ENCODE measurements at places on chromosomes 1 and 21. TPM values are rescaled to one million over a fixed set of nuclear protein-coding genes. Genes with fewer than 3 reads are reported as not detected.

DNA sequence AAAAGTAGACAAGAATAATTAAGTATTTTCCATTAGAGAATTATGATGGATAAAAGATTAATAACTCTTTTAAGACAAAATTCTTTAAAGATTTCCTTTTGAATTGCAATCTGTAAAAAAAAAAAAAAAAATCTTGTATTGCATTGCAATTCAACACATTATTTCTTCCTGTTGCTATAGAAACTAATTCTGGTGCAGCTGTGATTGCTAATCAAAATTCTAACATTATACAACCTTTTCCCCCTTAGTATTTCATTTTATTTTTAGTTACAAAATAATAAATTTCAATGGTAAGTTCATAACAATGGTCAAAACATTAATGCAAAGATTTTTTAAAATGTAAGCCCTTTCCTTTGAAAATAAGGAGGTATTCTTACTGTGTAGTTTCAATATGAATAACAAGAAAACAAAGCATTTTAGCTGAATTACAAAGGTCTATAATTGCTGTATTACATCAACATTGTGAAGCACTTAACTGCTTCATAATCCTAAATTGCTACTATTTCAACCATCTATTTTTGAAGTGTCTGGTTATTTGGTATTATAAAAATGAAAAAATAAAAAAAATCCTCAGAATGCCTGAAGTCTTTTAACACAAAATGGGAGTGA, 135.0 kb downstream of the SYT14 start:
- no peaks in the 10 kb centered on the region for H3K36me3 ChIP-seq
- no peak for DNase-seq
- no peaks in the 10 kb centered on the region for H3K4me1 ChIP-seq
- no peak overlapping the region for H3K27ac ChIP-seq
- H3K4me3 ChIP-seq = no peak overlapping the region

NIT1 gene
- 35.6 TPM for total RNA-seq

GRCh38 chr1:61042466-61043009, 39.8 kb upstream of the NFIA start:
- peaks cover 5% of the 10 kb centered on the region for H3K4me1 ChIP-seq
- no peak overlapping the region for H3K27ac ChIP-seq
- H3K4me3 ChIP-seq = no peak overlapping the region
- no peak for DNase-seq
- no peaks in the 10 kb centered on the region for H3K36me3 ChIP-seq
- H3K27me3 ChIP-seq = peaks cover 4% of the 10 kb centered on the region

POGK gene
- 34.7 TPM for total RNA-seq

DNA sequence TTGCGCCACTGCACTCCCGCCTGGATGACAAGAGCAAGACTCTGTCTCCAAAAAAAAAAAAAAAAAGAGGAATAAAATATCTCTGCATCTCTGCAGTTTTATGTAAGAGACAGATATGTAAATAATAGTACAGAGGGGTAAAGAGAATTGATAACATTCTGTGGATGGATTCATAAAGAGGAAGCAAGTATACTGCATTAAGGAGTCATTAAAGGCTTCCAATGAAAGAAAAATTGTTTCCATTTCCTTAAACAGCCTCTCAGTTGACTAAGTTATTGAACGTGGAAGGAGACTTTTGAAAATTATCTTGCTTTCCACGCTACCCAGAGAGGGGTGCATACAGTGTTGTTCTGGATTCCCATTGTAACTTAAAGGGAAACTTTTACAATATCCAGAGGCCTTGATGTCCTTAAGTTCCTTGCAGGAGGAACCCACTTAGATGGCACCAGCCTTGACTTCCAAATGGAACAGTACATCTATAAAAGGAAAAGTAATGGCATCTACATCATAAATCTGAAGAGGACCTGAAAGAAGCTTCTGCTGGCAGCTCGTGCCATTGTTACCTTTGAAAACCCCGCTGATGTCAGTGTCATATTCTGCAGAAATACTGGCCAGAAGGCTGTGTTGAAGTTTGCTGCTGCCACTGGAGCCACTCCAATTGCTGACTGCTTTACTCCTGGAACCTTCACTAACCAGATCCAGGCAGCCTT, 13.8 kb downstream of the CEP350 start:
- H3K27me3 ChIP-seq = no peaks in the 10 kb centered on the region
- H3K27ac ChIP-seq = no peak overlapping the region
- H3K4me3 ChIP-seq = no peak overlapping the region
- no peaks in the 10 kb centered on the region for H3K36me3 ChIP-seq
- H3K4me1 ChIP-seq = peaks cover 21% of the 10 kb centered on the region

DNA sequence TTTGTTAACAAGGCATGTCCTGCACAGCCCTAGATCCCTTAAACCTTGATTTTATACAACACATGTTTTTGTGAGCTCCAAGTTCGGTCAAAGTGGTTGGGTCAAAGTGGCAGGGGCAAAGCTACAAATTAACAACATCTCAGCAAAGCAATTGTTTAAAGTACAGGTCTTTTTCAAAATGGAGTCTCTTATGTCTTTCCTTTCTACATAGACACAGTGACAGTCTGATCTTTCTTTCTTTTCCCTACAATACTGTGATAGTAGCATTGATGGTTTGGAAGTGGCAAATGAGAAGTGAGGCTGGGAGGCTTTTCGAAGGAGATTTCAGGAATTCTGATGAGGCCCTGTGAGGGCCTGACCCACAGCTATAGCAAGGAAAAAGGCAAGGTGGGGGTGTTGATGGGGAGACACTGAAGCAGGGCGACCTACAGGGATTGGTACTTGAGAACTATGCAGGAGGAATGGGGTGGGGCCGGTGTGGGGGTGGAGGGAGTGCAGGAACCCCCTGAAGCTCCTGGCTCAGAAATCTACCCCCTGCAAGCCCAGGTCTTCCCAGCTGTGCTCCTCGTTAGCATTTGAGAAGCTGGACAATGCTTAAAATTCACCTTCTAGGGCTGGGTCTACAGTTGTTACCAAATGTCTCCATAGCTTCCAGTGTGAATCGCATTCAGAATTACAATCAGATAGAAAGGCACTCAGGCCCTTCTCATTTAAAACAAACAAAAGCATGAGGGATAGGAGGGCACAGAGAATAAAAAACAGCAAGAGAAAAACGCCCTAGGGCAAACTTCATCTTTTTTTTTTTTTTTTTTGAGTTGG, 102.6 kb upstream of the PPM1J start:
- H3K4me1 ChIP-seq = no peaks in the 10 kb centered on the region
- no peaks in the 10 kb centered on the region for H3K36me3 ChIP-seq
- DNase-seq = no peak
- no peak overlapping the region for H3K4me3 ChIP-seq
- no peaks in the 10 kb centered on the region for H3K27me3 ChIP-seq

- no peak for DNase-seq
- no peak overlapping the region for H3K27ac ChIP-seq
- no peak overlapping the region for H3K4me3 ChIP-seq
- no peaks in the 10 kb centered on the region for H3K4me1 ChIP-seq
- no peaks in the 10 kb centered on the region for H3K27me3 ChIP-seq
- H3K36me3 ChIP-seq = peaks cover 9% of the 10 kb centered on the region
These were observed 1.4 kb upstream of the WDR26 start for GRCh38 chr1:224435999-224436398.

- H3K27ac ChIP-seq = no peak overlapping the region
- no peaks in the 10 kb centered on the region for H3K27me3 ChIP-seq
- no peaks in the 10 kb centered on the region for H3K36me3 ChIP-seq
- no peaks in the 10 kb centered on the region for H3K4me1 ChIP-seq
- DNase-seq = no peak
These were observed 1237.8 kb upstream of the ADGRL4 start for GRCh38 chr1:80244372-80244771.

- DNase-seq = no peak
- no peaks in the 10 kb centered on the region for H3K4me1 ChIP-seq
- no peaks in the 10 kb centered on the region for H3K36me3 ChIP-seq
- H3K4me3 ChIP-seq = no peak overlapping the region
- no peaks in the 10 kb centered on the region for H3K27me3 ChIP-seq
- H3K27ac ChIP-seq = no peak overlapping the region
These were observed 184.7 kb downstream of the TOMM20 start for GRCh38 chr1:234943836-234944402.

DISP3 gene
- total RNA-seq = not detected

KMO gene
- 6.1 TPM for total RNA-seq

GRCh38 chr21:28239340-28239739, 753.3 kb downstream of the LTN1 start:
- peaks cover 28% of the 10 kb centered on the region for H3K4me1 ChIP-seq
- peak; percentile 84 for DNase-seq
- no peak overlapping the region for H3K4me3 ChIP-seq
- no peaks in the 10 kb centered on the region for H3K36me3 ChIP-seq
- H3K27me3 ChIP-seq = no peaks in the 10 kb centered on the region

- no peaks in the 10 kb centered on the region for H3K36me3 ChIP-seq
- no peaks in the 10 kb centered on the region for H3K4me1 ChIP-seq
- H3K4me3 ChIP-seq = no peak overlapping the region
- no peak for DNase-seq
- H3K27ac ChIP-seq = no peak overlapping the region
These were observed 36.4 kb downstream of the IGFN1 start for GRCh38 chr1:201226859-201227488.

GRCh38 chr1:212236664-212237220, 48.5 kb upstream of the PPP2R5A start:
- DNase-seq = no peak
- H3K27me3 ChIP-seq = no peaks in the 10 kb centered on the region
- H3K4me3 ChIP-seq = no peak overlapping the region
- no peak overlapping the region for H3K27ac ChIP-seq
- peaks cover 13% of the 10 kb centered on the region for H3K4me1 ChIP-seq

MNDA gene
- 25.0 TPM for total RNA-seq

PAQR7 gene
- 7.6 TPM for total RNA-seq

GRCh38 chr1:55088413-55088812, 49.1 kb downstream of the PCSK9 start:
- H3K27me3 ChIP-seq = no peaks in the 10 kb centered on the region
- H3K36me3 ChIP-seq = peaks cover 54% of the 10 kb centered on the region
- H3K4me3 ChIP-seq = no peak overlapping the region
- DNase-seq = no peak
- H3K27ac ChIP-seq = no peak overlapping the region

DNA sequence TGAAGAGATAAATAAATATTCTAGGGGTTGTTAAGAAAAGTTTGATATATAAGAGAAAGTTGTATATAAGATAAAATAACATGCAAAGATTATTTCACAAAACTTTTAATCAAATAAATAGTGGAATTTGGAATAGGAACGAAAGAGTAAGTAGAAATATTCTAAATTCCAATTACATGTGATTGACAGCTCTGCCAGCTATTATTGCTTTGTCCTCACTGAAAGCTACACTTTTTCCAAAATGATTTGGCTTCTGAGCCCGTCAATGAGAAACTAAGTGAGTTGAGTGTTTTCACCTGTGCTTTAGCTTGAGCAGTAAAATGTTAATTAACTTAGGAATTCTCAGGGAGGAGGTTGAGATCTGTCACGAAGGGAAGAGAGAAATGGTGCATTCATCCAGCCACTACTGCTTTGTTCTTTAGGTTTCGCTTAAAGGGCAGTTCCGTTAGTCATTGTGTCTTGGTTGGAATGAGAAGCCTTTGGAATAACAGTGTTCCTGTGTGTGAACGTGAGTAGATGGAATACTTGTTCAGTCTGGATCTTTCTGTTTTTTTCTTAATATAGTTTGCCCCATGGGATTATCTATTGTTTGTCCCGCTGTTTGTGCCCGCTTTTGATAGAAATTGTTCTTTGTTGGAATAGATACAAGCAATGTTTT, 63.3 kb upstream of the CR1L start:
- no peaks in the 10 kb centered on the region for H3K27me3 ChIP-seq
- H3K27ac ChIP-seq = no peak overlapping the region
- H3K36me3 ChIP-seq = no peaks in the 10 kb centered on the region
- H3K4me1 ChIP-seq = no peaks in the 10 kb centered on the region

VPS72 gene
- 30.7 TPM for total RNA-seq

- peaks cover 3% of the 10 kb centered on the region for H3K27me3 ChIP-seq
- DNase-seq = no peak
- no peak within 1 kb of the TSS for H3K27ac ChIP-seq
- peaks cover 35% of the 10 kb centered on the region for H3K4me1 ChIP-seq
These were observed at the start of gene POU3F1 for GRCh38 chr1:38046333-38046883. Gene POU3F1 (minus strand): TSS chr1:38046793. CDS start chr1:38046743, 50 bp downstream.

GRCh38 chr1:207010726-207011125, 21.8 kb downstream of the C1orf116 start:
- H3K27me3 ChIP-seq = no peaks in the 10 kb centered on the region
- no peaks in the 10 kb centered on the region for H3K4me1 ChIP-seq
- H3K36me3 ChIP-seq = no peaks in the 10 kb centered on the region
- H3K4me3 ChIP-seq = no peak overlapping the region

DNA sequence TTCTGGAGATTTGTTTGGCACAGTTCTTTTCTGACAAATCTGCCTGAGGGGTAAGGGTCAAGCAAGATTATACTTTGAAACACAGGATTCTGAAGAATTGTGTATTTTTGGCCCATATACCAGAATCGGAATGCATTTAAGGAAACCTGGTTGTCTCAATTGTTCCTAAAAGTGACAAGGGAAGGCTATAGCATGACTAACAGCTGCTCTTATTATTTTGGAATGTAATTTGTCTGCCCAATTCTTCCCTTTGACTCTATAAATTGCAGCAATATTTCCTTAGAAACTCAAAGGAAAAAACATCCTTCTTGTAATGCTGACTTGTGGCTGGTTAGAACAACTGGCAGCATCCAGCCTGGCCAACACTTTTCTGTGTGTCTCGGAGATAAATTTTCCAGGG, 15.8 kb upstream of the VCAM1 start:
- no peaks in the 10 kb centered on the region for H3K4me1 ChIP-seq
- H3K27ac ChIP-seq = no peak overlapping the region
- no peaks in the 10 kb centered on the region for H3K36me3 ChIP-seq
- no peak for DNase-seq
- no peaks in the 10 kb centered on the region for H3K27me3 ChIP-seq

DNA sequence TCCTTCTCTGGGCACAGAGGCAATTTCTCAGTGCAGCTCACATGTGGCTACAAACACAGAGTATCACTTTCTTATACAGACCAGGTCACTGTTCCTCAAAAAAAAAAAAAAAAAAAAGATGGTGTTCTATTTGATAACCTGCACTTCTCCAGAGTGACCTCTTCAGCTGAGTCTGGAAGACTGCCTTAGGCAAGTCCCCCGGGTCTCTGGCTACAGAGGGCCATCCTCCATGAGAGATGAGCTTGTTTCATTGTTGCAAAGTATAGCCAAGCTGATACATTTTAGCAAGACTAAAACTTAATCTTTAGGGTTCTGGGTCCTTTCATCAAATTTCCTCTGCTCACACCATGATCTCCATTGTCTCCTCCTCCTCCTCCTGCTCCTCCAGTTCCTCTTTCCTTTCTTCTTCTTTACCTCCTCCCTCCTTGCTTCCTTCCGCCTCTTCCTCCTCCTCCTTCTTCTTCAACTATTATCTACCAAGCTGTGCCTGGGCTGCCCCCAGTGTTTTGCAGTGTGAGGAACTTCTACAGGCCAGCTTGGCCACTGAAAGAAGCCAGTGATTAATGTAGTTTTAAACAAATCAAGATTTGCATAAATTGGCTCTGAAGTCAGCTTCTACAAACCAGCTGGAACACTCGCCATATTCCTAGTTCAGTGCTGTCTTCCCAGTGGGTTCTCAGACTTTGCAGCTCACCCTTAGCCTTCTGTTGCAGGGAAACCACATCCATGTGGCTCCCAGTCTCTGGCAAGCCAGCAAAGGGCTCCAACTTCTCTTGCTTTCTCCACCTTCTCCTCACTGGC, 139.4 kb downstream of the RUNX1 start:
- H3K27ac ChIP-seq = no peak overlapping the region
- H3K4me3 ChIP-seq = no peak overlapping the region
- H3K27me3 ChIP-seq = no peaks in the 10 kb centered on the region
- no peak for DNase-seq
- no peaks in the 10 kb centered on the region for H3K36me3 ChIP-seq

GREM2 gene
- 8.8 TPM for total RNA-seq

CD52 gene
- 6.8 TPM for total RNA-seq
